Stimulated activated CD8-positive, alpha-beta memory T cell treated with anti-CD3 and anti-CD28 coated beads, Interleukin-7, amount 100 ng/mL, for 48 hours (primary cell): ENCODE measurements at places on chromosomes 7 and 10.

DNA sequence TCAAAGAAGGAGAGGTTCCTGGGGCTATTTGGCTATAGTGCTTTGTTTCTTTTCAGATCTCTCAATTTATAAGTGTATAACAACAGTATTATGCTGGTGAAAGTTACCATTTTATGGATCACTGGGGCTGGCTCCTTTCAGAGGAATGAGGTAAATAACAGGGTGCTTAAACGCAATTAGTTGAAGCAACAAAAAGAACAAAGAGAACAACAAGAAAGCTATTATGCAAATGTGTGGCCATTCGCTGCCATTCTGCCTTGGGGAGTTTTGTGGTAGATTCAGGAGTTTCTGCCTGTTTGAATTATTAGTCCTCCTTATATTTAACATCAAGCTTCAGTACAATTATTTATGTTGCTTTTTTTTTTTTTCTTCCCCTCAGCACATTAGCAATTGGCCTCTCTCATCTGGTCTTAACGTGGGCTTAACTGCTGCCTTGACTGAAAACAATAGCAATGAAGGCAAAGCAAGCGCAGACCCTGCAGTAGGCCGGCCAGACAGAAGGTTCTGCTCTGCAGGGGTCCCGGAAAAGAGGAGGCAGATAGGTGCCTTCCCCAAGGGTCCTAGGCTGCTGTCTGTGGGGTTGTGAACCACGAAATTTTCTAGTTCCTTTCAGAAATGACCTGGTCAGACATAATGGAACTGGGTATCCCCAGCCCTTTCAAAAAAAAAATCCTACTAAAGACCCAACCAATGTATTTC, 339.9 kb upstream of the PODXL start:
- no peak for DNase-seq

DNA sequence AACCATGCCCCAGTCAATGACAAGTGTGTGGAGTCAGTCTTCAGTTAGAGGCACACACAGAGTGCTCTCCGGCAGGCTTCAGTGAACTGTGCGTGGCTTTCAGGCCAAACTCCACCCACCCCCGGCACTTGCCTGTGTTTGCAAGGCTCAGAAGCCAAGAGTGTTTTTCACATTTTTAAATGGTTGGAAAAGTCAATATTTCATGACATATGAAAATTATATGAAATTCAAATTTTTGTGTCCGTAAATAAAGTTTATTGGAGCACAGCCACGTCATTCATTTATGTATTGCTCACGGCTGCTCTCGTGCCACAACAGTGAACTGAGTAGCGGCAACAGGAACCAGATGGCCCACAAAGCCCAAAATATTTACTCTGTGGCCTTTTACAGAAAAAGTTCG, 104.7 kb downstream of the SFMBT2 start:
- DNase-seq = no peak

DNA sequence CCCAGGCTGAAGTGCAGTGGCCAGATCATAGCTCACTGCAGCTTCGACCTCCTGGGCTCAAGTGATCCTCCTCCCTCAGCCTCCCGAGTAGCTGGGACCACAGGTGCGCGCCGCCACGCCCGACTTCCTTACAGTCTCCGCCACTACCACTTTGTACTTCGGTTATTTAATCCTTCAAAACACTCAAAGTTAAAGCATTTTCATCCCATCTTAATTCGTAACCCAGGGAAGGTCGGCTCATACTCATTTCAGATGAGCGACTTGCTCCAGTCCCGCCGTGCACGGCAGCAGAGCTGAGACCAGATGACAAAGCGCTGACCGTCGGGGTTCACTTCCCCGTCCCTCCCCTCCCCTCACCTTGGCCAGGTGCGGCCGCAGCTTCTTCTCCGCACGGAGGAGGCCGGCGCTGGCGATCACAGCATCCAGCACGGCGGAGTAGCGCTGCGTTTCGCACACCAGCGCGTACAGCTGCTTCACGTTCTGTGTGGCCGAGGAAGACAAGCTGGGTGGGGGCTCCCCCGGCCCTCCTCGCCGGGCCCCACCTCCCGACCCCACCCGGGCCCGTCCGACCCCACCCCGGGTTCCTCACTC, 457 bp downstream of the NSUN5 start:
- no peak for DNase-seq

GRCh38 chr10:129868449-129869035, 95.5 kb downstream of the EBF3 start:
- DNase-seq = no peak

DNA sequence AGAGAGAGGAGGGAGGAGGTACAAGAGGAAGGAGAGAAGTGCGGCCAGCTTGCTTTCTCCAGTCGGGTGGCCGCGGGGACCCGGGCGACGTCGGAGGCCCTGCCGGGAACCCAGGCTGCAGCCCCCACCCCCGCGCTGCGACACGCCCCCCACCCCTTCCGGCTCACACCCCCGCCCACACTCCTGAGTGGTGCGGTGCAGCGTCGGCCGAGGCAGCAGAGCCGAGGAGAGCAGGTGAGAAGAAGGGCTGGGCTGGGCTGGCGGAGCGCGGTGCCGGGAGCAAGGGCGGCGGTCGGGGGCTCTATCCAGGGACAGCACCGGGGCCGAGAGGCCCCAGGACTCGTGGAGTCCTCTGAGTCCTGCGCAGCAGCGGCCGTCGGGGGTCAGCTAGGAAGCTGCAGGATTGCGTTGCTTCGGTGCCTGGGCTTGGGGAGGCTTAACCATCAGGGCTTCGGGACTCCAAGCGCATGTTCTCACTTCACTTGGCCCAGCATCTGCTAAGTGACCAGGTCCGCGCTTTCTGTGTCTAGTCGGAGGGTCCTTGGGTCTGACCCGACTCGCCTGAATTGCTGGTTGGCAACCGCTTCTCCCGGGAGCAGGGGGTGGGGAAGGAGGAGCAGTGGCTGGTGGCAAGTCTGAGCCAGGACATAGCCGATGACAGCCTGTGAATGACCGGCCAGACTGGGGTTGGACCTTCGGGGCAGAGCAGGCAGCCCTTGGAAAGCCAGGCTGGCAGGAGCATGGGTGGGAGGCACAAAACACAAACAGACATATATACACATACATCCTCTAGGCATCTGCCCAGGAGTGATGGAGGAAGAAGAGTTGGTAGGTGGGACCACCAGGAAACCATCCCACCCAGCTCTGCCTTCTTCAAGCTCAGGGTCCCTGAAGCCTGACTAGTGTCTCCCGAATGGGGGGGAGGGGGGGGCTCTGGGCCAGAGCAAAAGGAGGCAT, 683 bp downstream of the CHAT start:
- no peak for DNase-seq

GRCh38 chr7:151893405-151893923, 16.5 kb upstream of the PRKAG2 start:
- no peak for DNase-seq

DNA sequence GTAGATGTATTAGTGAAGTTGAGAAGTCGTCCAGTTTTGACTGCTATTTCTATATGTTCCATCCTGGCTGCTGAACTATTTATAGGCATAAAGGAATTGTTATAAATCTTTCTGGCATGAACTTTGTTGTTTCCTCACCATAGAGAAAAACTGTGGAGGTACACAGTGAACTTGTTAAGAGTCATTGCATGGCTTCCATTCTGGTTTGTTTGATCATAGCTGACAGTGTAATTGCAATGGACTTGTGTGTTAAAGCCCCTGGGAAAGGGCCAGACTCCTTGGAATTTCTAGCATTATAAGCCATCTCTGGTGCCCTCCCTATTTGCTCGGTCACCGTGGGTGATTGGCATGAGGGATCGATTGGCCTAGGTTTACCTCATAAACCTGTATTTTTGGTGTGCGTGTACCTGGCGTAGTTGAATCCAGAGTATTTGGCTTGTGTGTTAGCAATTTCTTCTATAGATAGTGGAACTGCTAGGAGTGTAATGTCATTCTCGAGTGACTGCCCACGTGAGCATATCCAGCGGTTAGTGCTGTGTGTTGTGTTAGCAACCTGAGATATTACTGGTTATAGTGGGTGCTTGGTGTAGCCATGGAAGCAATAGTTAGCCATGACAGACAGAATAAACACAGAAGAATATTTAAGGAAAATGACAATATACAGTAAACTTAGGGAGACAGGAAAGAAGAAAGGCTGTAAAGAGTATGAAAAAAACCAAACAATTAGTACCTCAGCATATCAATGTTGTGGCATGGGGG, 5.9 kb upstream of the SYPL1 start:
- DNase-seq = no peak

- peak; percentile 19 for DNase-seq
Observed at GRCh38 chr10:4902571-4903011, 60.6 kb upstream of the AKR1C1 start.

DNA sequence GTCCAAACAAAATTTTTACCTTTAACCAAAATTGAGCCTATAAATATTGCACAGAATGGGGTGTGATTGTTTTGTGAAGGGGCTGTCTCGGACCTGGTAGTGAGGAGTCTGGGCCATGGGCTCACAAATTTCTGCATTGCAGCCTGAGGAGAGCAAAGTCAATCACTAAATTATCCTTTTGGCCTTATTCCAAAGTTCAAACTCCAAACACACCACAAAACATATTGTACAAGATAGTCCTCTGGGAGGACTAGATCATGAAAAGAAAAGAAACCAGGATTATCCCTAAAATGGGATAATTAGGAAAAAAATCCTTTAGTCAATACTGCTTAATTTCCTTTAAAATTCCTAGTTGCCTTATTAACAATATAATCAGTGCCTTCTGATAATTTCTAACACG, 115.5 kb downstream of the BUB3 start:
- no peak for DNase-seq
